Fibroblast of the aortic adventitia (primary cell): ENCODE measurements at places on chromosomes 2 and 18. TPM values are rescaled to one million over a fixed set of nuclear protein-coding genes. Genes with fewer than 3 reads are reported as not detected.
A peak's percentile ranks its signal among the peaks of the same experiment; 100 is the strongest.

DNA sequence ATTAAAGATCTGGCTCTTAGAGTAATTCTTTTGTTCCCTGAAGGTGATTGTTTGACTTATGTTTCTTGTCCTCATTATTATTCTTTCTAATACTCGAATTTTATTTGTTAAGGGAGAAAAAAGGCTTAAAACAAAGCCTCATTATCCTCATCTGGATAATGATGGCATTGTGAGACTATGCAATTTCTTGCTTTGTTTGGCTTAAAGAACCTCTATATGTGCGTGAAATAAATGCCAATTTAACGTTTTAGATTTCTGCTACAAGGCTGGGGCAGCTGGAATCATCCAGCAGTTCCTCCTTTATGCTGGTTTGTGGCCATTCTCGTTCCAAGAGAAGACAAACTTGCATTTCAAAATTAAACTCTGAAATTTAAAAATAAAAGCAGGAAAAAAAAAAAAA lies 4.9 kb upstream of the DPYSL5 start:
- DNase-seq: no peak

- no peak for DNase-seq
These were observed 12.2 kb downstream of the CAPG start for GRCh38 chr2:85397925-85398331.

DNA sequence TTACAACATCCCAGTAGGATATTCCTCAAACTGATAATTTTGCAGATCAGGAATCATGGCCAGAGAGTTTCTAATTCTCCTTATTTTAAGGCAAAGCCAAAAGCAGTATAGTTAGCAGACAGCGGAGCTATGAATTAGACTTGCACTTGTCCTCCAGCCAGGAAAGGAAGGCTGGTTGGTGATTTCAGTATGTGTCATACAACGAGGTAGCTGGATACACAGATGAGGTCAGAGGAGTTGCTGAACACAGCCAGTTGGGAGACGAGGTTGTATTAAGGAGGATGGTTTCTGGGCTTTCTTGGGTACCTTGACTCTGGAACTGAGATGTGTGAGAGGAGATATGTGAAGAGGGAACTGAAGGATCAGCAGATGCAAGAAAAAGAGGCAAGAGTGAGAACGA lies 185.2 kb downstream of the SOX11 start:
- no peak for DNase-seq

- DNase-seq: no peak
These were observed 82.2 kb upstream of the CDKL4 start for GRCh38 chr2:39325966-39326365.

DNA sequence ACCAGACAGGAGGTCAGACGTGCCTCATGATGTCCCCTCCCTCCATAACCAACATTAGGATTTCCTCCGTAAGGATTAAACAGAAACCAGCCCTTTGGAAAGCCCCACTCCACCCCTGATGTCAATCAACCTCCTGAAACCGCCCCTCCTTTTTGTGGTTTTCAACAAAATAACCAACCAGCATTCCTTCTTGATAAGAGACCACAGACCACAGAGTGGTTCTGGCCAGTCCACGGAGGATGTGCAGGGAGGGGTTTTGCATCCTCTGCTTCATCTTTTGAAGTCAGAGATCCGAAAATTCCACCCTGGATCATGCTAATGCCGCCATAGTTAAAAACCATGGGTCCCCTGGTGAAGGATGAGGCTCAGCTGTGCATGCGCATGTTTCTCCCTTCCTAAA lies 180.0 kb upstream of the CCDC150 start:
- DNase-seq: peak; percentile 72

DNA sequence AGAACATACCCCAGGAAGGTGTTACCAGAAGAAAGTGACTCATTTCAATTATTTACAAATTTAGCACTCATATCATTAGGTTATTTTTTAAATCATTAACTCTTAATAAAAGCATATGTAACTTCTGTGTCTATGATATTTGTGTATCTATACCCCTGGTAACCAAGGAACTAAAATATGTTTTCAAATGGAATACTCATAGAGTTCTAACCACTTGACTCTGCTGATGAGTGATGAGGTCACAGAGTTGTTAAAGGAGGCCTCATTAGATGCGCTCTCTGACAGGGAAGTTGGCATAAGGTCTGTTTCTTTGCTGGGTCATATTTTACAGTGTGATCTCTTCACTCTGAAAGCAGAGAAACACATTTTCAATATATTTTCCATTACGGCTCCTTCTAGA lies 73.4 kb downstream of the CCDC150 start:
- DNase-seq: no peak

GRCh38 chr18:57776354-57776753 lies 26.8 kb downstream of the ATP8B1 start:
- no peak for DNase-seq

DNA sequence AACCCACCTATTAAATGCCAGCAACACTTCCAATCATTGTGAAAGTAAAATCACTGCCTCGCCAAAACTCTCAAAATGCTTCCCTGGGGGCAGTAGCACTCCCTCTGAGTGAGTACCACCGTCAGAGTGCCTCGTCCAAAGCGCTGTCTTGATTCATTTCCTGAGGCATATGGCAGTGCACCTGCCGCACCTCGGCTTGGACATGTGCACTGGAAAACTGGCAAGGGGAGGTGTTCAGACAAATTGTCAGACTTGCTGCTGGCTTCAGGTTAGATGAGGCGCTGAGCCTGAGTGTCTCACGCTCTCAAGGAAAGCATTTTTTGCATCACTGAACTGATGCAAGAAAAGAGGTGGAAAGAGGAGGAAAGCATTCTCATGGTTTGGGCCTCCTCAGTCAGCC lies 132.8 kb downstream of the ATL2 start:
- no peak for DNase-seq

DNA sequence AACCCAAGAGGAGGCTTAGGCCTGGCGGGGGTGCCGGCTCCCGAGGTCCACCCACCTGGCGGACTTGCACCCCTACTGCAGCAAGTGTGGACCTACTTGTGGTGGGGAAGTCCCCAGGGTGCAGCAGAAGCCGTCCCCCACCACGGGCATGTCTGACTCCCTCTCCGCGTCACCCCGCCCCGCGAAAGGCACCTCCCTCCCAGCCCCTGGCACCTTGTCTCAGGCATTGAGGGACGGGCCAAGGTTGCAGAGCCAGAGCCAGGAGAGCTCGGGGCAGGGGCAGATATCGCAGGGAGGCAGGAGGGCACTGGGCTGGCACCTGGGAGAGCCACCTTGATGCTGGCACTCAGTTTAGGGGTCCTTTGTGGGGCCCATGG lies 19.0 kb downstream of the CROCC2 start:
- no peak for DNase-seq

DNA sequence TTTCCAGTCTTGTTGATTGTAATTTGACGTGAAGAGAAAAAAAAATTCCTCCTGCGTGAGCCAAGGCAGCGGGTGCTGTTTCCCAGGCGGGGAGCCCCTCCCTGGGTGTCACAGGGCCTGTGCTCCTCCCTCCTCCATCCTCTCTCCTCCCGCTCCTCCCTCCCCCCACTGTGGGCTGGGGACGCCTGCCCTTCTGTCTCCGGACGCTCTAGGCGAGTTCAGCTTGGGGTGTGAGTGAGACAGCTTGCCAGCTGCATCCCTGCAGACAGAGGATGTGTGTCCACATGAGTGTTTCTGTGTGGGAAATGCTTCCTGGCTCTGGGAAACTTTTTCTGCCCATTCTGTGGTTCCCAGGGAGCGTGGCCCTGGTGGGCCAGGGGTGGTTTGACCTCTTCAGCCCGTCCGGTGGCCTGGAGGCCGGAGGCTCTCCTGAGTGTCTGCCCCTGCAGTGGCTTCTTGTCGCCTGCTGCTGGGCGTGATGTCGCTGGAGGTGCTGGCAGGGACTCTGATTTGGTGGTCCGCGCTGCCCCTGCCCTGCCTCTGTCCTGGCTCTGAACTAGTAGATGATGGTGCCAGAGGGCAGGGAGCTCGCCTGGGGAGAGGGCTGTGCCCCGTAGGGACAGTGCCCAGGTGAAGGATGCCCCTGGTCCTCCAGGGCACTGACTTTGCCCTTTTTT lies 96.4 kb downstream of the USP40 start:
- DNase-seq: peak; percentile 3

DNA sequence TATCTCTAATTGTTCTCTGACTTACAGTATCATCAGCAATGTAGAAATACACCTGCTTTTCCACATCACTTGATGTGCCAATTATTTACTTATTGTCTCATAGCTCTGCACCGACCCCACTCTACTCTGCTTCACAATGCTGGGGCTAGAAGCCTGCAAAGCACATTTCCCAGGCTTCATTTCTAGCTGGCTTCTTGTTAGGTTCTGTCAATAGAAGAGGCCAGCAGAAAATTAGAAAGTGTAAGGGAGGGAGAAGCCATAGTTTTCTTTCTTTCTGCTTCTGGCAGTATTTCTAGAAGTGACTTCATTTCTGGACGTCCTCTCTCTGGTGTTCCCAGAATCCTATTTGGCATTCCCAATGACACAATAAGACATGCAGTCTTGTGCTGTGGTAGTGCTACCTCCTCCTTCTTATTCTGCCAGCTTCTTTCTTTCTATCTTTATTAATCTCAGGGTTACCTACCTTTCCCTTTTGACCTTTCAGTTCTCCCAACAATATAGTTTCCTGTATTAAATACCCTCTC lies 12.5 kb upstream of the TANC1 start:
- DNase-seq: no peak

GRCh38 chr2:200408428-200409316 lies 101.2 kb downstream of the KCTD18 start:
- peak; percentile 64 for DNase-seq

DNA sequence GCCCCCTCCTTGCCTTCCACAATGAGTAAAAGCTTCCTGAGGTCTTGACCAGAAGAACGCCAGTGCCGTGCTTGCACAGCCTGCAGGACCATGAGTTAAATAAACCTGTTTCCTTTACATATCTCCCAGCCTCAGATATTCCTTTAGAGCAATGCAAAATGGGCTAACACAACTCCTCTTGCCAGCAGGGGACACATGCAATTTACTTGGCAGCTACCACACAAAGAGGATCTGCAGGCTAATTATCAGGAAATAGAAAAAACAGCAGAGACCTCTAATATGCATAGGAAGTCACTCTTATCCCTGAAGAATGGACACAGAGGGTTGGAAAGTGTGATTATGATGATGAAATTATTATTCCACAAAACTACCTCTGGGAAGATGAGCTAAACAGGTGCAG lies 114.0 kb downstream of the PIEZO2 start:
- DNase-seq: no peak

DNA sequence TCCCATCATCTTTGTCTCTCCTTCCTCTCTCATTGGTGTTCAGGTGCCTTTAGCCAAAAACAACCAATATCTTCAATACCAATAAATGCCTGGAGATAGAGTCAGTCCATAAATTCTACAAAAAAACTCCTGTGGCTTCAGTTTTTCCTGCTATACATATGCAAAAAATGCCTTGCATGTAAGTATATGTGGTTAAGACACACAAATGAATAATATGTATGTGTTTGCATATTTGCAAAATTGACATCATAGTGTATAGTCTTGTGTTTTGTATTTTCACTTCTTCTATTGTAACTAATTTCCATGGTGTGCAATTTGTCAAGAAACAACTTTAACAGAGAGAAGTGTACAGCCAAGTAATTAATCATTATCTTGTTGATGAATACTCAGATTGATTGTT lies 115.5 kb downstream of the NYAP2 start:
- no peak for DNase-seq

DNA sequence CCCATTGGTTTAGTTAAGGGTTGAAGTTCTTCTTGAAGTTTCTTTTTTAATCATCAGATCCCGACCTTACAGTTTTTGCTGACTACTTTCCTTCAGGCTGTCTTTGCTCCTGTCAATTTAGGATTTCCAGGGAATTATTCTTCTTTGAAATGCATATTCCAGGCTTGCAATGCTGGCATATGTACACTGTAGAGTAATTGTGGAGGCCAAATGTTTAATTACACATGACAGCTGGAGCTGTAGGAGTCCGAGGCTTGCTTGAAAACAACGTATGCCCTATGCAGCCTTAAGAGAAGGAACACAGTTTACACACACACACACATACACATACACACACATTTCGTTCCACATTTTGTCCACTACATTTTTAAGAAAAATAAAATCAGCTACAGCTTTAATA lies 602.3 kb downstream of the TMEM182 start:
- DNase-seq: no peak

DNA sequence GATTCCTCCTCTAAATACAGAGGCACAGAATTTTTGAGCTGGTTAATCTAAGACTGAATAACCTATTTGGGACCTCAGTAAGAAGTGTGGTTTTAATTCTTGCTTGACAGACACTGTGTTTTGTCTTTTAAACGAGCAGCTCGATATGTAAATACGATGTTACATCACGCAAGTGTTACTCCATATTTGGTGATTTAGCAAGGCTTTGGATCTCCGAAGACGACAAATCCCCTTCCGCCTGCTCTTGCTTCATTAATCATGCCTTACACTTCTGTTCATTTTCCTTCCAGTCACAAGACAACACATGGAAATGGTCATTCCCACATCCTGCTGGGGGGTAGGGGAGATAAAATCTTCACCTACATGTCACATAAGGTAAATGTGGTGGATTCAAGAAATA lies 9.4 kb downstream of the BCL11A start:
- DNase-seq: no peak

The HADHA gene
- 135 and 174 TPM in 2 replicates for total RNA-seq

The G6PC2 gene
- not detected in 2 replicates for total RNA-seq

The RALBP1 gene
- 77.2 and 100 TPM in 2 replicates for total RNA-seq

The STEAP3 gene
- 7.0 and 50.9 TPM in 2 replicates for total RNA-seq

The MAIP1 gene
- total RNA-seq: 5.6 and 23.3 TPM in 2 replicates

The PROC gene
- total RNA-seq: not detected in 2 replicates

The ACKR3 gene
- total RNA-seq: 0.72 and 2.0 TPM in 2 replicates

The NRBP1 gene
- total RNA-seq: 40.1 and 118 TPM in 2 replicates

The GALNT14 gene
- total RNA-seq: 0.72 TPM in 1 of 2 replicates, not detected in the other
